Chondrocyte (in vitro differentiated cells): ENCODE measurements at places on chromosomes 4 and X. TPM values are rescaled to one million over a fixed set of nuclear protein-coding genes. Genes with fewer than 3 reads are reported as not detected.

GRCh38 chr4:98544818-98545414 is 113.5 kb downstream of the TSPAN5 start:
- H3K36me3 ChIP-seq: peaks cover 1% of the 10 kb centered on the region
- H3K27ac ChIP-seq: peak overlapping the region; percentile 56
- H3K4me3 ChIP-seq: no peak overlapping the region
- no peaks in the 10 kb centered on the region for H3K27me3 ChIP-seq
- no peak for DNase-seq

GRCh38 chr4:20487446-20487845 is 212.8 kb upstream of the PACRGL start:
- H3K27me3 ChIP-seq: no peaks in the 10 kb centered on the region
- H3K36me3 ChIP-seq: peaks cover 7% of the 10 kb centered on the region

GRCh38 chr4:87354168-87355102 is 31.8 kb upstream of the HSD17B13 start:
- peaks cover 15% of the 10 kb centered on the region for H3K4me1 ChIP-seq
- H3K27me3 ChIP-seq: no peaks in the 10 kb centered on the region
- H3K27ac ChIP-seq: peak overlapping the region; percentile 85
- H3K4me3 ChIP-seq: no peak overlapping the region

DNA sequence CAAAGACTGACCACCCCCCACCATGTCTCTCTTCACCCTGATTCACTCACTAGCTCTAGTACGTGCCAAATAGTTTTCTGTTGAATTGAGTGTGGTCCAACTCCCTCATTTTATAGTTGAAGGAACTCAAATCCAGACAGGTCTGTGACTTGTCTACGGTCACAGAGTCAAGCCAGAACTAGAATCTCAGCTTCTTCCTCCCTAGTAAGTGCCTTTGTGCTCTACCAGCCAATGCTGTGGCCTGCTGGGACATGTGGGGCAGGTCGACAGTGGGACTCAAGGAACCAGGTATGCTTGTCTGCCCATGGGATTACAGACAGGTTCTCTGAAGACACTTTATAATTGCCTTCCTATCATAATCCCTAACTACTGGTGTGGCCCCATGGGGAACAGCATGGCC is 108.6 kb upstream of the CPEB2 start:
- H3K4me1 ChIP-seq: no peaks in the 10 kb centered on the region
- no peak overlapping the region for H3K4me3 ChIP-seq
- H3K36me3 ChIP-seq: no peaks in the 10 kb centered on the region

KDR gene
- 0.67 to 8.6 TPM (median 0.77 TPM) in 3 replicates for total RNA-seq
